ENCODE measurements at places on chromosomes 11 and 22.
A peak's percentile ranks its signal among the peaks of the same experiment; 100 is the strongest.

DNA sequence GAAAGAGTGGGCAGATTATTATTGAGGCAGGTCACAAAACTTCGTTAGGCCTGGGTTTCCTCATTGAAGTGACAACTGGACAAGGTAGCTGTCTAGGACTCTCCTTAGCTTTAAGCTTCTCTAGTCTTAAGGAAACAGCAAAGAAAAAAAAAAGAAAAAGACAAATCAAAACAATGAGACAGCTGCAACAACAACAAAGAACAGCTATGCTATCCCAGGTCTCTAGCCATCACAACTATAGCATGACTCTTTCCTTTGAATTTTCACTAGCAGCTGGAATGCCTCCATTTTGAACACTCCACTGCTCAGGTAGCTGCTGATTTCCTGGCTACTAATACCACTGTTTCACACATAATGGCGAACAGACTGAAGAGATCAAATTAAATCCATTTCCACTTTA is 302.4 kb upstream of the SORL1-AS1 start:
- DNase-seq: no peak

GRCh38 chr11:12174128-12174476 is 63.7 kb downstream of the MICAL2 start:
- no peak for DNase-seq

DNA sequence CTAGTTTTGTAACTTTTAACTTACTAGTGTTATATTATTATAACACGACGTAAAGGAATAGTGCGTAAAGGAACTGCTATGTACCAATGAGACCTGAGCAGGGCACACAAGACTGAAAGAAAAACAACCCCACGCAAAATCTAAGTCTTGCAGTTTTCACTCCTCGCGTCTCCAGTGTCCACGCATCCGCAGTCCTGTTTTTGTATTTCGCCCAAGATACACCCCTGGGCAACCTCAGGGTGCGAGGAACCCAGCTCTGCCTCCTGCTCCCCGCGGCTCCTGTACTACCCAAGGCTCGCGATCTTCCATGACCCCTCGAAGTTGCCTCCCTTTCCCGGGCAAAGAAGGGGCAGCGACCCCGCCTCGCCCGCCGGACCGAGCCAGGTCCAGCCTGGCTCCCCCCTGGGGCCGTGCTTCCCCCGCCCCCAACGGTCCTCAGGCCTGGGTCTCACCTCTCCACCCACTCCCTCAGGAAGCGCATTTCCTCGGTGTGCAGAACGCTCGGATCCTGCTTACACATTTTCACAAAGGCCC is 393 bp downstream of the ST13 start:
- no peak for DNase-seq

DNA sequence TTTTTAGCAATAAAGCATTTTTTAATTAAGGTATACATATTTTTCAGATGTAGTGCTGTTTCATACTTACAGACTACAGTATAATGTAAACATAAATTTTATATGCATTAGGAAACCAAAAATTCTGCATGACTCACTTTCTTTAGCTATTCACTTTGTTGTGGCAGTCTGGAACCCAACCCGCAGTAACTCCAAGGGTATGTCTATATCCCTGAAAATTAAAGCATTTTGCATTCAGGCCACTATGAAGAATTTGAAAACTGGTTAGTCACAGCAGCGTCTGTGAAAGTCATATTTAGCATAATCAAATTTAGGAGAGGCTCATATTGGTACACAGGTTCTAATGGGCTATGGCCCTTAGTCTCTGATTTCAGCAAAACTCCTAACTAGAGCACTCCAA is 46.8 kb downstream of the BBOX1 start:
- DNase-seq: no peak

DNA sequence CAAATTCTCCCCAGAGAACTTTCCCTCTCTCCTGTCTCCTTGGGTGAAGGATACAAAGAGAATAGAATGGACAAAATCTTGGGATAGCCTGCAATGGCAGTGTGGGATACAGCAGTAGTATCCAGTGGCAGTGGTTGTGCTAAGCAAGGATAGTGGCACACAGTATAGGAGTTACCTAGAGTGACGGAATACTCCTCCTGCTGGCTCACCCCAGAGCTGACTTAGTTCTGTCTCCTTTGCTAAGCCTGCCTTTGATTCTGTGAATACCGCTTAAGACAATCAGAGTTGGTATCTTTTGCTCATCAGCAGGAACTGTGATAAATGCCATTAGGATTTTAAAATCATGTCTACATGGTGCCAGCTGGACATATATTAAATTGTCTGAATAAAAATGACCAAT is 404.3 kb downstream of the JRKL start:
- no peak for DNase-seq

DNA sequence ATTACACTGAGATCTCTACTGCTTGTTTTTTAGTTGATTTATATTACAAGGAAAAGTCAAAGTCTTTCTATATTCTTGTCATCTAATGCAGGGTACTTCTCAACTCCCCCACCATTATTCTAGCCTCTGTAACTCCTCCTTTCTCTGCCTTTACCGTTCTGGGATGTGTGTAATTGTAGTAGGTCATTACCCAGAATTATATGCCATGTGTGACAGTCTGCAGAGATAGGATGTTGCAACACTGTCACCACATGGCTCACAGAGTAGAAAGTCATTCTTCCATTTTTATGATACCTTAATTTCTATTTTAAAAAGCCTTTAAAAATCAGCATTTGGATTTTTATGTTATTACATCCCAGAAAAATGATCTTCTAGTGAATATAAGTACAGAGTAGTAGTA is 32.7 kb downstream of the ZNF143 start:
- DNase-seq: peak; percentile 8

DNA sequence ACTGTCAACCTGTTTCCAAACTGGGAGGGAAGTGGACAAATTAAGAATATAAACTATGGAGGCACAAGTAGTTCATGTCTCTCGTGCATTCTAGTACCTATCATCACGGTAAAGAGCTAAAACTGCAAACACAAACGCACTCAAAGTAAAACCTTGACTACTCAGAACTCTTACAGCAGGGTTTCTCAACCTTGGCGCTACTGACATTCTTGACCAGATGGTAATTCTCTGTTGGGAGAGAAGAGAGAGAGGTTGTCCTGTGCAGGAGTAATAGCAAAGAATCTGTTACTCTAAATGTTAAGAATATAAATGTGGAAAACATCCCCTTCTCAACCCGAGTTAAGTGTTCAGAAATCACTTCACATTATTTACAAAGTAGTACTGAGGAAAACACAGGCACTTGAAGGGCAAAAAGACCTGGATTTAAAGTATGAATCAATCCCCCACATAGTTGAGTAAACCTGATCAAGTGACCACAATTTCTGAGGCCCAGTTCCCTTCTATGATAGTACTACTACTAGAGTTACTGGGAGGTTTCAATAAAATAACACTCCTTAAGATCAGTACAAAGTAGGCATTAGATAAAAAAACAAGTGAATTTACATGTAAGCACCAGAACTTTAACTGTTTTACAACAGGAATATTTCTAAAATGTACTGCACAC is 73.1 kb upstream of the ARHGAP32 start:
- no peak for DNase-seq

DNA sequence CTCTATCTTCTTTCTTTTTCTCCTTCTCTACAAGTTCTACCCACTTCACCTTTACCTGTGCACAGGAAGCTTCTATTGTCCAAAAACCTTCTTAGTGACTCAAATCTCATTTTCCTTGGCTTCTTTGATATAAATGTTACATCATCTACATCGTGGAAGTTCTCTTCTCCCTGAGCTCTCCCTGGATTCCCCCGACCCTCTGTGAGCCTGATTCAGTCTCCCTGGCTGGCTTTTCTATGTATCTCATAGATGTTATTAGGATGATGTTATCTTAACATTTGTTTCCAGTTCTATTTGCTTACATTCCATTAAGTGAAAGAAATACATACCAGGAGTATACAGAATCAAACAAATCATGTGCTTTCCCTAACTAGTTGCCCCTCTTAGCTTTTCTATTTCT is 235.8 kb upstream of the PITPNB start:
- no peak for DNase-seq

DNA sequence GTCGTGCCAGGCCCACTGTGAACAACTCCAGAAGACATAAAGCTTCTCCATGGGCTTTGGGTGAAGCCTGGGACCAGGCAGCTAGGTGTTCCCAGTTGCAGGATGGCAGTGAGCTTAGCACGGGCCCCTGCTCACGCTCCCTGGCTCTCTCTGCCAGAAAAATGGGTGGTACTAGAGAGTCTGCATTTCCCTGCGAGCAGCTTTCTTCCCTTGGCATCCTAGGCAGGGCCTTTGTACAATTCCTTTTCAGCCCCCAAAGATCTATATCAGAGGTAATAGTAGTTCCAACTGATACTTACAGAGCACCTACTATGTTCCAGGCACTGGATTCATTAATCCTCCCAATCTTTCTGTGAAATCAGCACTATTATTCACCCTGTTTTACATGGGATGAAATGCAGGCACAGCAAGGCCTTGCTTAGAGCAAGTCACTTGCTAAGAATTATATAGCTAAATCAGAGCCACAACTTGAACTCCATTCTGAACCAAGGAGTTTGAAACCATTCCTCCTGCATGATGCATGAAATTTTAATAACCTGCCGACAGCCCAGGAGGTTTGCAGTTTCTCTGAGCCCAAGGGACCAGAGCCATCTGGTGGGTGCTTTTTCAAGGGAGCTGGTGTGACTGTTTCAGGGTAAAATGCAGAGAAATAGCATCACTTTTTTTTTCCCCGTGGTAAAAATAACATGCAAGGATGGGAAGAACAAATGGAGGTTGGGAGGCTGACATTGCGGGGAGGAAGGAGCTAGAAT is 22.7 kb downstream of the NAV2 start:
- DNase-seq: no peak

DNA sequence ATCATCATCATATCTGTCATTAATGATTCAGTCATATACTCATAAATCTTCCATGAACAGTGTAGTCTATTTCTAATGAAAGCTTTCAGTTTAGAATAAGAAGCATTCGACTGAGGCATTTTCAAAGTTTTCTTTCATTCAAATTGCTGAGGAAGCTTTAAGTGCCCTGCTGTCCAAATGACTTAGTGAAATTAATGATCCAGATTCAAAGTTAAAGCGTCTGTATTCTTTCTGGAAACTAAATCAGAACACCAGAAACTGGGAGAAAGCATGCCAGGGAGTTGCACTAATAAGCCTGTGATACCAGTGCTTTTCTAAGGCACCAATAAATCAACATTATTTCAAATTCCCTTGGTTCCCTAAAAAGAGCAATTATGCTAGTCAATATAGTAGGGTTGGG is 367.8 kb upstream of the ANO5 start:
- no peak for DNase-seq

DNA sequence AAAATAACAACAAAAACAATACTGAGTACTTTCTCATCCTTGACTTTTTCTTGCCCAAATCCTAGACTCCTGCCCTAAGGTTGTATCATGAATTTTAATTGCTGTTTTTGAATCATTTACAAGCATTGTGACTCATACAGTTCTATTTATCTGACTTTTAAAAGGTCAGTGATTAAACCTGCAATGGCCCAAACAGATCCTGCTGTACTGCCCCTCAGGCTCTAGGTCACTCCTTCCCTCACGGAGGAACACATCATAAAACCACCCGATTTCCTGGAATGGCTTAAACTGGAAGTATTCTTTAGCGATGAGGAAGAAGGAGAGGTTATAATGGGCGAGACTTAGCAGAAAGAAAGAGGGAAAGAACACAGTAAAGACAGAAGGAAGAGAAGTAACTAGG is 12.3 kb downstream of the ARFGAP3 start:
- no peak for DNase-seq

DNA sequence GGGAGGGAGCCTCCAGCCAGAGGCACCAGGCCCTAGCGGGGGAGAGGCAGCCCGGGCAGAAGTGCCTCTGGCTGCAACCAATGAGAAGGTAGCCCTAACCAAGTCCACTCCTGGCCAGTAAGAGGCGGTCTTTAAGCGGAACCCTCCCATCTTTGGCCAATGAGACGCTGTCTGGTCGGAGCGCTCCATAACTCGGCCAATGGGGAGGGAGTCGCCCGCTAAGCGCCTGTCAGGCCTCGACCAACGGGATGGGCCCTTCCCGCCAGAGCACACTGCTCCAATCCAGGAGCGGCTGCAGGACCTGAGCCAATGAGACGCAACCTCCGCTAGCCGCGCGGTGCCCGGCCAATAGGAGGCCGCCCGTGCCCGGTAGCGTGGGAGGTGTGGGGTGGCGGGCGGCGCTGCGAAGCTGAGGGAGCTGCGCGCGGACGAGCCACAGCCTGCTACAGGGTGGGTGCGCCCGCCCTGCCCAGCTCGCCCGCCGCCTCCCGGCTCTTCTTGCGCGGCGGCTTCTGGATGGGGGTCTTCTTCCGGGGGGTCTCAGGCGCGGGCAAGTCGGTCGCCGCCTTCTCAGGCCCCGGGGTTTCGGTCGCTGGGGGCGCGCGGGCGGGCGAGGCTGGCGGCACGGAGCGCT is 12.6 kb downstream of the SCARF2 start:
- no peak for DNase-seq

- no peak for DNase-seq
These were observed 11.3 kb downstream of the PCSK7 start for GRCh38 chr11:117220568-117220967.

DNA sequence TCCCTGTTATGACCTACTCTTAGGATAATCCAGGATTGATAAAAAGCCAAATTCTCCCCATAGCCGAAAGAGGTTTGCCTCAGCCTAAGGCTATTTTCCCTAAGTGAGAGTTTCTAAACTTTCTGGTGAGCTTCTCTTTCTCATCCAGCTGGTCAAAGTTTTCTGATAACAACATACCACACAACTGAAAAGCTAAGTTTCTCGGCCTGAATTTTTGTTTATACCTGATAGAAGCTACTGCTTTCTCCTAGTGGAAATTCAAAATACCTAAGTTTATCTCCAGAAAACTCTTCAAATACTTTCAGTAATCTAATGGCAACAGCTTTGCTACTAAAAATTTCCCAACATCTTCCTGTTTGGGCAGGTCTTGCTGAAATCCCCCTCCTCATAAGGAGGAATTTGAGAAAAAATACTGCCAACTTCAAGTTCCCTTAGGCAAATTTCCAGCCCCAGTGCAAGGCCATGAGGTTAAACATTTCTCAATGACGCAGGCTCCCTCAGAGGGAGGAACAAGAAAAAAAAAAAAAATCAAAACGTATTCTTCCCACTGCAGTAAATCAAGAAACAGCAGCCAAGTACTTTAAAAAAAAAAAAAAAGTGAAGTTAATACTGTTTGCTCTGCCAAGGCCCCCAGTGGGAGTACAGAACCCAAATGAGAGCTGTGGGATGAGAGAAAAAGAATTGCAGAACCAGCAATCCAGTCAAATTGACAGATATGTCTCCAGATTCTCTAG is 127.0 kb downstream of the MRTFA start:
- peak; percentile 74 for DNase-seq

DNA sequence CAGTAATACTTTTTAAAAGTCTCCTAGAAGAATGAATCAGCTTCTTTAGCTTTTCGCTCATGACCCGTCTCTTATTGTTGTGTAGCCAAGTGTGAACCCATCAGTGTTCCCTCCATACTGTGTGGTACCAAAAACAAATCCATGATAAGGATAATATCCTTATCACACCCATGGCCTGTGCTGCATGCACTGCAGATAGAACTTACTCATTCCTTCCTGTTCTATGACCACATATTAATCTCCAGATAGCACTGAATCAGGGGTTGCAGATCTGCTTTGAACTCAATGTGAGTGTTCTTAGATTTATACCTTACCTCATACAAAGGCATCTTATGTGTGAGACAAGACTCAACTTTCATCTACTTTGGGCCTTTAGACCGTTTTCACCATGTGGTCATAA is 373.4 kb downstream of the JRKL start:
- no peak for DNase-seq

Measured in GF-D8 (cell line).